ENCODE measurements at places on chromosomes 5 and 9.

GRCh38 chr9:95167998-95168397 is 149.5 kb downstream of the FANCC start:
- DNase-seq = peak; percentile 81

- DNase-seq = no peak
Observed at GRCh38 chr5:175731756-175732465, 74.0 kb downstream of the HRH2 start.

DNA sequence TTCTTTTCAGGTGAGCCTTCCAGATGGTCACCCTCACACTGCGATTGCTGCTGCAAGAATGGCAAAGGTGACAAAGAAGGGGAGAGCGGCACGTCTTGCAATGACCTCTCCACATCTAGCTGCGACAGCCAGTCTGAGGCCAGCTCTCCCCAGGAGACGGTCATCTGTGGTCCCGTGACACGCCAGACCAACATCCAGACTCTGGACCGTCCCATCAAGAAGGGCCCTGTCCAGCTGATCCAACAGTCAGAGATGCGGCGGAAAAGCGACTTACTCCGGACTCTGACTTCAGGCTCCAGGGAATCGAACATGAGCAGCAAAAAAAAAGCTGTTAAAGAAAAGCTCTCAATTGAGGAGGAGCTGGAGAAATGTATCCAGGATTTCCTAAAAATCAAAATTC is 303.0 kb downstream of the KCTD16 start:
- no peak for DNase-seq

DNA sequence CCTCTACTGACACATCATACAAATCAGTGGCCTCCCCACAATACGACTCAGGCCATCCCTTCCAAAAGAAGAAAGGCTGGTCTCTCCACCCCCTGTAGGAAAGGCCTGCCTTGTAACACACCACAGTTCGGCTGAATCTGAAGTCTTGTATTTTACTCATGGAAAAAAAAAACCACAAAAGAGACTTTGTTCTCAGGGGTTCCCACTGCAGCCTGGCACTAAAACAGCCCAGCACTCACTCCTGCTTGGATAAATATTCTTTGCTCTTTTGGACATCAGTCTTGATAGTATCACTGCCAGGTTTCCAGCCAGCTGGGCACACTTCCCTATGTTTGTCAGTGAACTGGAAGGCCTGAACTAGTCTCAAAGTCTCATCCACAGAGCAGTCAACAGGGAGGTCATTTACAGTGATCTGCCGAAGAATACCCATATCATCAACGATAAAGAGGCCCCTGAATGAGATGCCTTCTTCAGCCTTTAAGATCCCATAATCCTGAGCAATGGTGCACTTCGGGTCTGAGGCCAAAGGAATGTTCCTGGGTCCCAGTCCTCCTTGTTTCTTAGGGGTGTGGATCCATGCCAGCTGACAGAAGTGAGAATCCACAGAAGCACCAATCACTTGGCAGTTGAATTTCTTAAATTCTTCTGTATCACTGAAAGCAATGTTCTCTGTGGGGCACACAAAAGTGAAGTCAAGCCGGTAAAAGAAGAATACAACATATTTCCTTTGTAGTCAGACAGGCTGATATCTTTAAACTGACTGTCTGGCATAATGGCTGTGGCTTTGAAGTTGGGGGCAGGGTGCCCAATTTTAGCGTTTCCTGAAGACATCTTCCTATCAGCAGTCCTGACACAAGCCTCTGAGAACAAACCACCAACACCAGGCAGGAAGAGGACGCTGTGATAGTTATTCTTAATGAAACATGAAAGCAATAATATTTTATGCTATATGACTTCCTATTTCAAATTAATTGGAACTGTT is 198.1 kb downstream of the LURAP1L start:
- DNase-seq = no peak

DNA sequence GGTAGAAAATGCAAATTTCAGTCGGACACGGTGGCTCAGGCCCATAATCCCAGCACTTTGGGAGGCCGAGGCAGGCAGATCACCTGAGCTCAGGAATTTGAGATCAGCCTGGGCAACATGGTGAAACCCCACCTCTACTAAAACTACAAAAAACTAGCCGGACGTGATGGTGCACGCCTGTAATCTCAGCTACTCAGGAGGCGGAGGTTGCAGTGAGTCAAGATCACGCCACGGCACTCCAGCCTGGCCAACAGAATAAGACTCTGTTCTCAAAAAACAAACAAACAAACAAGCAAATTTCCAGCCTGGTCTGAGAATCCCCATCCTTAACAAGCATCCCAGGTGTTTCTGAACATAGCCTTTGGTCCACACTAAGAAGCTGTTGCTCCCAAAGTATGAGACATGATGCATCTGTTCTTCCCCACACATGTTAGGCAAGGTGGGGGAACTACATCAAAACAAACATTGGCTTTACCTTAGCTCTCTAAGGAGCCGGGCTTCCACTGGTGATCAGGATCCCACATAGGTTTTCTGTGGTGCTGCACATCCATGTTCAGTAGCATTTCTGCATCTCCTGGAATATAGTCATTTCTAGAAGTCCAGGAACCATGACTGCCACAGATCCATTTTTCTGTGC is 92.5 kb upstream of the DMRT1 start:
- no peak for DNase-seq

- no peak for DNase-seq
Observed at GRCh38 chr5:142946547-142947426, 176.6 kb downstream of the ARHGAP26 start.

- no peak for DNase-seq
Observed at GRCh38 chr9:83775932-83776331, 41.6 kb downstream of the GKAP1 start.

DNA sequence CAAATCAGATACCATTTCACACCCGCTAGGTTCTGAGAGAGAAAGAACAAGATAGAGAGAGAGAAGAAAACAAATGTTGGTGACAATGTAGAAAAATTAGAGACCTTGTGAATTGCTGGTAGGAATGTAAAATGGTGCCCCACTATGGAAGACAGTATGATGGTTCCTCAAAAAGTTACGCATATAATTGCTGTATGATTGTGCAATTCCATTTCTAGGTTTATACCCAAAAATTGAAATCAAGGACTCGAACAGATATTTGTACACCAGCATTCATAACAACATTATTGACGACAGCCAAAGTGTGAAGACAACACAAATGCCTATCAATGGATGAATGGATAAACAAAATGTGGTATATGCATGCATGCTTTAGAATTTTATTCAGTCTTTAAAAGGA is 74.5 kb upstream of the MAP3K1 start:
- DNase-seq = no peak

DNA sequence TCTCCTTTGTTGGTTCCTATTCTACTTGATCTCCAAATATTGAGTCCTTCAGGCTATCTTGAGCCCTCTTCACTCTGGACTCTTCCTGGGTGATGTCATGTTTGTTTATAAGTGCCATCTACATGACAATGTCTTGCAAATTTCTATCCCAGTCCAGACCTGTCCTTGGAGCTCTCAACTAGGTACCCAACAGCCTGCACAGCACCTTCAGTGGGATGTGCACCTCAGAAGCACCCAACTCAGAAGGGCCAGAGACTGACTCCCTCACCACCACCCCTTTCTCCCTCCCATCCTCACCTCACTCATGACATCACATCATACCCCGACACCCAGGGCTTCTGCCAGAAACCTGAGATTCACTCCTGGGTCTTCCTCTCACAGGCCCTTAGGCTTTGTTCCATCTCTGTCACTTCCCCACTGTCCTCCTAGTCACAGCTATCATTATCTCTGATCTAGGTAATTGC is 14.4 kb downstream of the TXN start:
- no peak for DNase-seq

GRCh38 chr5:172713113-172713808 is 57.7 kb downstream of the DUSP1 start:
- DNase-seq = peak; percentile 65

DNA sequence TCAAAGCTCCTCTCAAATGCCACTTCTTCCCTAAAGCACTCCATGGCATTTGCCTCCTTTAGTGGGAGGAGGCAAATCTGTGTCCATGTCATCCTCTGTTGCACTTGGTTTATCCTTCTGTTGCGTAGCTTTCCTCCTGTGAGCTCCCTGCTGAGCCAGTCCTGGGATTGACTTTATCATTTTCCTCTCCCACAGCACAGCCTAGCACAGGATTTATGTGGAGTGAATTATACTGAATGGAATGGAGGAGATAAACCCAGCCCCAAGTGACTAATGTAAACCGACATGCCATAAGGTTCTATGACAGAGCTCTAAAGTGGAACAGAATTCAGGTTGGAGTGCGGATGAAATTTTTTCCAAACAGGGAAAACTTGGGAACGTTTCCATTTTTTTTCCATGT is 26.4 kb upstream of the TOMM5 start:
- DNase-seq = peak; percentile 60

GRCh38 chr5:129858131-129858675 is 46.1 kb upstream of the CHSY3 start:
- no peak for DNase-seq

DNA sequence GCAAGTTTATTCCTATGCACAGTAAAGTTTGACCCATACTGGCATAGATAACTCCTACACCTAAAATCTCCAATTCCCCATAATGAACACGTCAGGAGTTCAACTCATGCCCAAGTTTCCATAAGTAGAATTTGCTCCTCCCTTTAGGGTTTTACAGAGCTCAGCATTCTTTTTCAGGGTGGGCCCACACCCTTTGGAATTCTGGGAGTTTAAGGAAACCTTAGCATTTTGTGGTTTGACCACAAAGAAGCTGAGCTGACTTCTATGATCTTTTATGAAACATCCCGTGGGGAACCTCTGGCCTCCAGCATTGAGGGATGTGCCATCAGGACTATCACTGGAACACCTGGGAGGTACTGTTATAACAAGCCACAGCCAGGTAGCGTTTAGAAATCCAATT is 220.6 kb upstream of the MAP3K1 start:
- no peak for DNase-seq

- no peak for DNase-seq
Observed at GRCh38 chr9:114475412-114476135, 29.7 kb downstream of the WHRN start.

GRCh38 chr9:135260221-135261180 is 173.0 kb downstream of the OLFM1 start:
- DNase-seq = no peak

GRCh38 chr5:151584057-151584937 is 6.8 kb downstream of the FAT2 start:
- no peak for DNase-seq

DNA sequence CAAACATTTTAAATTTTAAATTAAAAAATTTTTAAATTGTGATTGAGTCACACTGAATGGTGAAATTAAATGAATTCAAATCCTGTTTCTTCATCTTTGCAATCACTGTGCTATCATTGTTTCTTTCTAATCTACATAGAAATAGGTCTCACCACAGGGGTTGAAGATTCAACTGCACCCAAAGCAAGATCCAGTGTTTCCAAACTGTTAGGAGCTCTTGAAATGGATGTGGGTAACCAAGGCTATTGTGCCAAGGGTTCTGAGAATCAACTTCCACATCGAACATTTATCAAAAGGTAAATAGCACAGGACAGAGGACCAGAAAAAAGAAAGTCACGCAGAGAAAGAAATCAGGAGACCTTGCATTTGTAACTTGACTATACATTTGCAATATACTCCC is 172.6 kb upstream of the RASEF start:
- DNase-seq = no peak

GRCh38 chr5:89397096-89397495 is 514.1 kb upstream of the MEF2C start:
- DNase-seq = no peak

DNA sequence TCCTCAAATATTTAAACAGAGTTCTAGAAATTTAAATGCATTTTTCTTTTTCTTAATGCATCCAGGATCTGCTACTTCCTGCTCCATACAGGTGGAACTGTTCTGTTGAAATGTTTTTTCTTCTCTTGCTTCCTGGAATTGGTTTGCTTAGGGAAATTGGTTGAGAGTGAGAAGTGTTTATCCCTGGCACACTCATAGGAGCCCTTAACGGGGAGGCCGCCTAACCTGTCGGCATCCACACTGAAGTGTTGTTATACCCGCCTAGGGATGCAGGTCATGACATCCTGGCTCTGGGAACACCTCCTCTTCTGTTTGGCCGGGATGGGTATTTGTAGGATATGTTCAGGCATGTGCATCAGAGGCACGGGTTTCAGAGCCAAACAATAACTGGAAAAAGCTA is 239.7 kb downstream of the GADD45G start:
- DNase-seq = no peak

GRCh38 chr5:98843481-98843880 is 70.0 kb downstream of the RGMB start:
- no peak for DNase-seq

- no peak for DNase-seq
Observed at GRCh38 chr5:131142970-131143617, 22.0 kb downstream of the HINT1 start.

GRCh38 chr5:96252596-96252995 is 180.5 kb downstream of the PCSK1 start:
- no peak for DNase-seq

DNA sequence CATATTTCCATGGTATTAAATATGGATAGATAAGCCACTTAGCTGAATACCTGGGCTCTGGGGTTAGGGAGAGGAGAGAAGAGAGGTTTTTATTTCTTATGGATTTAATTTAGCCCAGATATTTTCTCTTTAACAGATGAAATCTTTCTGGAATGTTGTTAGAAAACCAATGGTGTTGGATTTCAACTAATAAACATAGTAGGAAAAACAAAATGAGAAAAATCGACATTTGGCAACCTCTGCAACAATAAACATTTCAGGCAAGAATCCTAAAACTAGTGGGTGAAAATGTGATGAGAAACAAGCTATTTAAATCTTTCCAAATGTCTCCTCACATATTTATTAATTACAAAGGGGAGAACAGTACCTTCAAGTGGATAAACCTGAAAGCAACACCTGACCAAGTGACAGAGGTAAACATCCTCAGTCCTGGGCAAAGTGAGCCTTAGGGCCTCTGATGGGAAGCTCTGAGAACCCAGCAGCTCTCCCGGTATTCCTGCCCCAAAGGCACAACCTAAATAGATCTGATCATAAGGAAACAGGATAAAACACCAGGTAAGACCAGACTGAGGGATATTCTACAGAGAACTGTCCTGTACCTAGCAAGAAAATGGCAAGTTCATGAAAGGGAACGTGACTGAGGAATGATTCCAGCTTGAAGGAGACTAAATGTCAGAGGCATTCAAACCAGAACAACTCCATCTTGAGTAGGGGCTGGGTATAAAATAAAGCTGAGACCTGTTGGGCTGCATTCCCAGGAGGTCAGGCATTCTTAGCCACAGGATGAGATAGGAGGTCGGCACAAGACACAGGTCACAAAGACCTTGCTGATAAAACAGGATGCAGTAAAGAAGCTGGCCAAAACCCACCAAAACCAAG is 163.7 kb downstream of the ESM1 start:
- no peak for DNase-seq

All from WERI-Rb-1 (cell line).